ENCODE measurements at places on chromosomes 6 and 20.

GRCh38 chr6:16596616-16597331 is 164.5 kb downstream of the ATXN1 start:
- DNase-seq: no peak

- no peak for DNase-seq
These were observed 495.1 kb downstream of the NKAIN2 start for GRCh38 chr6:124298730-124299129.

GRCh38 chr6:18039481-18039880 is 52.0 kb upstream of the KIF13A start:
- no peak for DNase-seq

GRCh38 chr6:113818578-113818977 is 38.6 kb upstream of the MARCKS start:
- DNase-seq: no peak

DNA sequence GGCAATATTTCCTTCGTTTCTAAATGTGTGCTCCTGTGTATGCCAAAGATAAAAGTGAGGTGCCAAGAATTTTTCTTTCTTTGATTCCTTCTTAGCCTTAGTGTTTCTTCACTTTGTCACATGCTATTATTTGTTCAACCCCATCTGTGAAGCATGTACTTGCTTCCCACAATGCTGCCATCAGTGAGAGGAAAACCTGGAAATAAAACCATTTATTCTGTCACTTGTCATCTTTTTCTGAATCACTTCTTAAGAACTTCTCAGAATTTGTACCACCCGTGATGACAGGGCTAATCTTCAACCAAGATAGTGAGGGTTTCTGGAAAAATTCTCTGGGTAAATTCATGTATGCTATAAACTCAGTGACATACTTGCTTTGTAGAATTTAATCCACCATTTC is 450.1 kb downstream of the COL12A1 start:
- no peak for DNase-seq

GRCh38 chr6:109925075-109925474 is 53.0 kb upstream of the GPR6 start:
- DNase-seq: no peak

GRCh38 chr6:160215232-160215631 is 43.4 kb downstream of the SLC22A2 start:
- no peak for DNase-seq

- DNase-seq: no peak
These were observed 89.3 kb downstream of the HAO1 start for GRCh38 chr20:7850775-7851490.

GRCh38 chr6:48281217-48281616 is 170.2 kb upstream of the PTCHD4 start:
- no peak for DNase-seq

DNA sequence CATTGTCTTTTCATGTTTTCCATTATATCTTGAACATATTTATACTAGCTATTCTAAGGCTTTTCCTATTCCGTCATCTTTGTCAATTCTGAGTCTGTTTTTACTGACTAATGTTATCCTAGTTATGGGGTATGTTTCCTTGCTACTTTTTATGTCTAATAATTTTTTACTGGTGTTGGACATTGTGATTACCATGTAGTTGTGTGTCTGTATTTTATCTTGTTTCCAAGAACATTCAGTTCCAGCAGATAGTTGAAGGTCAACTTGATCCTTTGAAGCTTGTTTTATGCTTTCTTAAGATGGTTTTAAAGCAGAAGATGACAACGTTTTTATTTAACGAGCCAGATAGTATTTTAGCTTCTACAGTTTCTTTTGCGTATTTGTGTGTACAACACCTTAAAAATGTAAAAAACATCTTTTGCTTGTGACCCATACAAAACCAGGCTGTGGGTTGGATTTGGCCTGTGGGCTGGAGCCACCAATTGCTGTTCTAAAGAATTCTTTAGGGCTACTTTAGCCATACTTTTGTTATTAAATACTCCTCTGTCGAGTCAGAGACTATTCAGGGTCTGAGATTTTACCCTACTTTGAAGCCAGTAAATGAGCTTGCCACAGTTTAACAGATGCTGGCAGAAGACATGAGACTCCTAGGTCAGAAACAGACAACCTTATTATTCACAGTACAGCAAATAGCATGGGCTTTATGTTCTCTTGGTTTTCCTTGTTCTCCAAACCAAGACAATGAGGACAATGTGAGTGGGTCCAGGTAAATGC is 38.7 kb upstream of the REV3L start:
- no peak for DNase-seq

DNA sequence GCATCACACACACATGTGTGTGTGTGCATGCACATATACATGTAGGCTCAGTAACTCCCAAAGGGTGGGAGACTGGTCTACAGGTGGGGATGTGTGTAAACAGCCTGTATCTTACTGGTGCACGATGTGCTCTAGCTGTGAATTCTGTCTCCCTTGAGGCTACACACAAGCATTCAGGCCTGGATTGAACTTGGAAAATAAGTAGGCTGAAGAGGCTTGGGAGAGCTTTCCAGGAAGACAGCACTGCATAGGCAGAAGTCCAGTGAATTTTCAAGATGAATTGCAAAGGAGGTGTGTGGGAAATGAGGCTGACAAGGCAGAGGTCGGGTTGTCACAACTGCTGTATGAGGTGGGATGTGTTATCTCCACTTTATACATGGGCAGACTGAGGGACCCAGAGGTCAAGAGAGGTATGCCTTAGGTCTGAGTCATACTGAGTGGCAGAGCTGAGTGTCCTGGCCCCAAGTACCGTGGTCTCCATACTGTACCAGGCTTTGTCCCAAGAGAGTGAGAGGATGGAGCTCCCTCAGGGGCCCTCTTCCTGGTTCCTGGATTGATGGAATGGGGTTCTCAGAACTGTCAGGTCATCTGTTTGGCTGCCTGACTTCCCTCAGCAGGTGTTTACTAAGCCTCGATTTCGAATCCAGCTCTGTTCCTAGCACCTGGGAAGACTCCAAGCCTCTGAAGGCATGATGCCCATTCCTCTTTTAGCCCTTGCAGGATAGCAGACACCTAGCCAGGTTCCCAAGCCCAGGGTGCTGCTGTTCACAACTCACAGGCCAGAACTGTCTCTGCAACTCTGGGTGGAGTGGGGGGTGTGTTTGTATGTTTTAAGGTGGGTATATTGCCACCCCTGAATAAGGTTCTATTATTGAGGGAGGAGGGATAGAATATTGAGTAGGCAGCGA is 14.4 kb downstream of the SNPH start:
- DNase-seq: no peak

DNA sequence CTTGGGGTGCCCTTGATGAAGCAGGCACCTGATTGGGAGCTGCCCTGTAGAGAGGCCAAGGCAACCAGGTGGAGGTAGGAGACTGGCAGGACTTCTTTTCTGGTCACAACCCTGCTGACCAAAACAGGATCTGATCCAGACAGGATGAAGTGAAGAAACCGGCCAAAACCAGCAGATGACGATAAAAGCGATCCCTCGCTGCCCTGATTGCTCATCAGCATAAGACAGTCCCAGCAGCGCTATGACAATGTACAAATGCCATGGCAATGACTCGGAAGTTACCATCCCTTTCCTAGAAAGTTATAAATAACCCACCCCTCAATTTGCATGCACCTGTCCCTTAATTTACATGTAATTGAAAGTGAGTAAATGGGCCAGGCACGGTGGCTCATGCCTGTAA is 88.4 kb upstream of the PDE10A start:
- DNase-seq: no peak

- no peak for DNase-seq
These were observed 54.3 kb upstream of the CNR1 start for GRCh38 chr6:88220493-88220892.

DNA sequence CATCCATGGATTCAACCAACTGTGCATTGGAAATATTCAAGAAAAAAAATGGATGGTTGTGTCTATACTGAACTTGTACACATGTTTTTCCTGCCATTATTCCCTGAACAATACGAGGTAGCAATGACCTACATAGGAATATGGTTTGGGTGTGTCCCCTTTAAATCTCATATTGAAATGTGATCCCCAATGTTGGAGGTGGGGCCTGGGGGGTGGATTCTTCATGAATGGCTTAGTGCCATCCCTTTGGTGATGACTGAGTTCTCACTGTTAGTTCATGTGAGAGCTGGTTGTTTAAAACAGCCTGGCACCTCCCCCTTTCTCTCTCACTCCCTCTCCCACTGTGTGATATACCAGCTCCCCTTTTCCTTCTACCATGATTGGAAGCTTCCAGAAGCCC is 139.8 kb upstream of the BACH2 start:
- DNase-seq: no peak

GRCh38 chr6:81734500-81735150 is 17.9 kb downstream of the TENT5A start:
- DNase-seq: no peak

DNA sequence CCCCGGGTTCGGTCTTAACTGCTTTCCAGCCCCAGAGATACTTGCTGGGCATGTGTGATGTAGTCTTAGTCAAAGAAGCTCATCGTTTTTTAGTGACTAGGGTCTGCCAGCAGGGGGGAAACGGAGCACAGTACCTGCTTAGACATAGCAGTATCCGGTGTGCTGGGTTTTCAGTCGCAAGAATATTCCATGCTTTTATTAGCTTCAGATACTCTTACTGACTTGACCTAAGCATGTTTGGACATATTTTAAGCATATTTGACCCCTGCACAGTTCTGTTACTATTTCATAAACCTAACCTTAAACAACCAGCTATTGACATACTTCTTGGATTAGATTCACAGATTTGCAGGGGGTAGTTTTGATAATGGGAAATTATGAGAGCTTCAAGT is 3.0 kb downstream of the E2F3 start:
- DNase-seq: peak; percentile 54

DNA sequence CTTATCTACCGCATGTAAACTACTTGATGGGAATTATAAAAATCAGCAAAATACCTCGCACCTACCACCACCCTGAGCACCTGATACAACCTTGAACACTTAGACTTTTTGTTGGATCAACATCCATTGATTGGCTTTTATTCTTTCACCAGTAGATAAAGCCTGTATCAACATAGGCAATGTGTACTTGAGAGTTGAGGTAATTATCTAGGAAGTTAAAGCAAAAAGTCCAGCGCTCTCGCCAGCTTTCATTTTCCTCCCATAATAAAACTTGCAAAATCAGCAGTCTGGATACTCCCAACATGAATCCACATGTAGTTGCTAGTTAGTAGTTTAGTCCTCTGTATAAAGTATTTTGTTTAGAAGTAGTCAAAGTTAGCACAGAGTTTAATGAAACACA is 132.0 kb upstream of the PRDM1 start:
- DNase-seq: no peak

DNA sequence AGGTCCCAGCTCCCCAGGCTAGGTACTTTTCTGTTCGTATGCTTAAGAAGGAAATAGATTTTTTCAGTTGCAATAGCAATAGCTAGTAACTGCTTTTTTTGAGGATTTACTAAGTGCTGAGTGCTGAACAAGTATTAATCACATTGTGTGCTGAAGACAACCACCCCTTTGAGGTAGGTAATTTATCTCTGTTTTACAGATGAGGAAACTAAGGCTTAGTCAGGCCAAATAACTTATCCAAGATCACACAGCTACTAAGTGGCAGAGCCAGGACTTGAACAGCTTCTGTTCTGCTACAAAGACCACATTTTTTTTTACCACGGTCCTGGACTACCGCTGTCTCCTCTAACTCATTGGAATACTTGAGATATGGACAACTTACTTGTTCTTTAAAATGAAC is 39.8 kb downstream of the LRRN4 start:
- DNase-seq: no peak

DNA sequence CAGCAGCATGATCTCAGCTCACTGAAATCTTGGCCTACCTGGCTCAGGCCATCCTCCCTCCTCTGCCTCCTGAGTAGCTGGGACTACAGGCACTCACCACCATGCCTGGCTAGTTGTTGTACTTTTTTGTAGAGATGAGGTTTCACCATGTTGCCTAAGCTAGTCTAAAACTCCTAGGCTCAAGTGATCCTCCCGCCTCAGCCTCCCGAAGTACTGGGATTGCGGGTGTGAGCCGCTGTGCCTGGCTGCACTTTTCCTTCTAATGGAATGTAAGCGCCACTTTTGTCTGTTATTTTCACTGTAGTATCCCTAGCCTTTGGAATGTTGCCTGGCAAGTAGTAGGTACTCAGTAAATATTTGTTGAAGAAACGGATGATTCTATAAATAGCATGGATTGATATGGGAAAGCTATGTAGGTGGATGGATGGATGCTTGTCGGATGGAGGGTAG is 10.4 kb upstream of the TRIB3 start:
- no peak for DNase-seq

GRCh38 chr6:49776444-49776843 is 10.6 kb downstream of the PGK2 start:
- DNase-seq: no peak

DNA sequence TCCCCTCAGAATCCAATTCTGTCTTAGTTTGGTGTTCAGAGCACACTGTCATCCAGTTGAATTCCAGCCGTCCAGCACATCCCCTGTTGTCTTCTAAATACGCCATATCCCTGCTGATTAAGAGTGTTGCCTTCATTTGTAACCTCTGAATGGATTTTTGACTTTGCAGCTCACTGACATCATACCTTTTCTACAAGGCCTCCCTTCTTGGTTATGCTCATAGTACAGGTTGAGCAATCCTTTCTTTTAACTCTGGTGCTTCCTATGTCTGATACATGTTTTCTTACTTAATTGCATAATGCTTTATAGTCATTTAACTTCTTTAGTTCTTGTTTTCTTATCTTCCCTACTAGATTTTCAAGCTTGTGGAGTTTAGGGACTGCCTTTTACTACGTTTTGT is 36.4 kb downstream of the XRN2 start:
- no peak for DNase-seq

- no peak for DNase-seq
These were observed 68.3 kb downstream of the ANKS1A start for GRCh38 chr6:34957231-34957783.

GRCh38 chr6:37320646-37321045 is 33.1 kb upstream of the RNF8 start:
- no peak for DNase-seq

DNA sequence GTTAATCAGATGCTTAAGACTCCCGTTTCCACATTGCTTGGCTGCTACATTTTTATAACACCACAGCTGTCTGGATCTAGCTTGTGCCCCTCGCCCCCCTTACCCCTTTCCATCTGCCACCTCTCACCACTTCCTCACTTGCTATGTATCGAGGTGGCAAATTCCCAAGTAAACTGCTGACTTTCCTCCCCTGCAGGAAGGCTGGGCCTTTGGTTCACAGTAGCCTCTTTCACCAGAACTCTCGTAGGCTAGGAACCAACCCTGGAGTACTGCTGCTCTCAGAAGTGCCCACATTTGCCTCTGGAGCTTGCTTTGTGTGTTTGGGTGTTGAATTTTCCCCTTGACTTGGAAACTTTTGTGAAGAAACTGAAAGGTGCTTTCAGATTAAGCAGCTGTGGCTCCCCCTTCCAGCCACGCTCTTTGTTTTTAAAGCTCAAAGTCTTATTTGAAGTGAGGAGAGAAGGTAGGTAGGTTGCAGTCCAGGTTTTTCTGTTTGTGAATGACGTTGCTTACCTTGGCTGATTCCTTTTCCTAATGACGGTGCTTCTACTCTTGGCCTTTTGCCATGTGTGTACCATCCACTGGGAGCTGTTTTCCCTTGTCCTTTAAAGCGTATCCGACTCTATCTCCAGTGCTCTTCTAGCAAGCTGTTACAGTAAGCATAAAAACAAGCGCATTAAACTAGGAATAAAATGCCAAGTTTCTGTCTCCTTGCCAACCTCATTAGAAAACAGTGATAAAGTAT is 90.4 kb downstream of the CARMIL1 start:
- peak; percentile 72 for DNase-seq

GRCh38 chr6:143476545-143476944 is 25.9 kb downstream of the PEX3 start:
- DNase-seq: no peak

- no peak for DNase-seq
These were observed 23.1 kb upstream of the MROH8 start for GRCh38 chr20:37202267-37202943.

- DNase-seq: peak; percentile 72
These were observed 83.8 kb downstream of the IYD start for GRCh38 chr6:150452428-150453243.
